Nephron progenitor cell (in vitro differentiated cells): ENCODE measurements at places on chromosomes 16 and 17.

DNA sequence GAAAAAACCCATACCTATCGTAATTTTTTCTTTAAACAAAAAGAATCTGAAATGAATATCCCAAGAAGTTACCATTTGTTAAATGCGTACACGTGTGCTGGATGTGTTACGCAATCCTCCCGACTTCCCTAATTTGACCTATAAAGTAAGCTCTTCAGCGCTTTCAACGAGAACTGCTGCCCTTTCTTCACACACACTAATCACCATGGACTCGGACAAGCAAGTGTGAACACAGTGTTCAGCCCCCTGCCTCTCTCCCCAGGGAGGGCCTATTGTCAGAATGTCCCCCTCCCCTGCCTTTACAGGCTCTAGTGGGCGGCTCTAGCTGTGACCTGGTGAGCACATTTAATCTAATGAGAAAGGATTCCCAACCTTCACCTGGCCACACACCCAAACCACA, 216.1 kb downstream of the CEP112 start:
- DNase-seq = peak; percentile 20

DNA sequence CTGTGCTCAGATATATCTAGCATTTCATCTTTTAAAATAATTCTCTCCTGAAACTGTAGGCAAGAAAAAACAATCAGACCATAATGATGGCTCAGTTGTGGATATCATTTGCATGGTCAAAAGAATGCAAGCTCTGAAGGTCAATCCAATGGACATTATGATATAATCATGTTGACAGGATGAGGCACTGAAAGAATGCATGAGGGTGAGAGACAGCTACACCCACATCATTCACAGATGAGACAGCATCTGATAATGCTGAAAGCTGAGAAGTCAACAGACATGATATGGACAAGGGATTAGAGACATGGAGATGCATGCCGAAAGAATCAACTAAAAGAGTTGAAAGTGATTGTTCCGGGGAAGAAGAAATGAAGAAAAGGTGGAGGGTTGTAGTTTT, 346.4 kb upstream of the CDH5 start:
- no peak for DNase-seq

- no peak for DNase-seq
These were observed 28.7 kb upstream of the TNRC6A start for GRCh38 chr16:24700549-24701392.

- DNase-seq = no peak
These were observed 45.0 kb downstream of the DYNLRB2 start for GRCh38 chr16:80585764-80586163.

- DNase-seq = no peak
These were observed 25.8 kb downstream of the GNPTG start for GRCh38 chr16:1377406-1378010.

- no peak for DNase-seq
These were observed 143.0 kb downstream of the SNX29 start for GRCh38 chr16:12119562-12119961.

DNA sequence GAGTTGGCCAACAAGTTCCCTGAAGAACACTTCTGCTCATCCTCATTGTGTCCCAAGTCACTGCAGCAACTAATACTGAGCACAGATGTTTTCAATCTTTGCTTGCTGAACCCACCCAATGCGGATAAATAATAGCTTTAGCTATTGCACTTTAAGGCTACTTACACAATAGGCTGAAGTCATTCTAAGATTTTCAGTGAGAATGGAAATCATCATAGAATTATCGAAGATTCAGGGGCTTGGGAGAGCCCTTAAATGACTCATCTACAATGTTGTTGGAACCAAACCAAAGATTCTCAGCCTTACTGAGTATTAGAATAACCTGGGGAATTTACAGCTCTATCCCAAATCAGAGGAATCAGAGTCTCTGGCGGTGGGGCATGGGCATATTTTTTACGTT, 51.2 kb downstream of the SYCE1L start:
- no peak for DNase-seq

- no peak for DNase-seq
These were observed 18.7 kb upstream of the MEOX1 start for GRCh38 chr17:43680461-43680860.

- no peak for DNase-seq
These were observed 85.1 kb downstream of the RGS9 start for GRCh38 chr17:65222214-65222738.

DNA sequence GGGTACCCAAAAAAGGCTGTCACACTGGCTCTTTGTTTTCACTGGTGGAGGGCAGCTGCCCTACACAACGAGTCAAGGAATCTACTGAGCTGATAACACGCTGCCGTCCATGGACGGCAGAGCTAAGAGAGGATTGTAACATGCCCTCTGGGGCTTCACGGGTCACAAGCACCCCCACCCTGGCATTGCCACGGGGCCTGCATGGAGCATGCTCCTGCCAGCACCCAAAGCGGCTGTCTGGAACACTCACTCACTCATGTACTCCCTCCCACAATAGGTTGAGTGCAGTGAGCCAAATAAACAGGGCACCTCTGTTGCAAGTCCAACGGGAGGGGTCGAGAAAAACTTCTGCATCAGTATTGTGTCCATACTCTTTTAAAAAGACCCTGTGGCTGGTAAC, 181.6 kb downstream of the MAP2K6 start:
- DNase-seq = no peak

DNA sequence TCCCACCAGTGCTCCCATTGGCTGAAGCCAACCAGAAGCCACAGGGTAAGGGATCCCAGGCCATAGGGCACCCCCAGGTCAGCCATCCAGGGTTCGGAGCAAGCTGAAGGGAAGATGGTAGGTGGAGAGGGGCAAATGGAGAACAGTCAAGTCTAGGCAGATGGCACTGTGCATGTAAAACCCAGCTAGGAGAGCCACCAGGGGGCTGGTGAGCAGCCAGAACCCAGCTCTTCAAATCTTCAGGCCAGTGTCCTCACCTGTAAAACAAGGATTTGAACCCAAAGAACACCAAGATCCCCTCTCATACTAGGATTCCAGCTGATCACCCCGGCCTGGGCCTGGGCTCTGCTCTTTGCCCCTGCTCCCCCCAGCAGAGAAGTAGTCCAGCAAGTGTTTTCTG, 43.5 kb downstream of the GINS3 start:
- no peak for DNase-seq

GRCh38 chr17:1709403-1709951, 700 bp downstream of the TLCD2 start:
- DNase-seq = no peak
